ENCODE measurements at places on chromosomes 12 and 14.

DNA sequence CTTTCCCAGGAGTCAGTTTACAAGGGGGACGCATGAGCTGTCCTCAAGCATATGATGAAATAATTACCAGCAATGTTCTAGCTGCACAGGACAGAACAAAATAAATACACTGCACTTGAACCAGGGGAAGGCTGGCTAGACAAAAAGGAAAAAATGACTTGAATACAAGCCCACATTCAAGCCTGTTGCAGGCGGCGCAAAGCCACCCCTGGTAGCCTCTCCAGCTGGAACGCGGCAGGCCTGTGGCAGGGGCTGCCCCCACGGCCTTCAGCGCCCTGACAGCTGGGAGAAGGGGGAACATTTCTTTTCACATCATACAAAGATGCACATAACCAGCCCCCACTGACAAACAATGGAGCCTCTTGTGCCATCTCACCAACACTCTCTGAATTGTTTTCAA is 57.1 kb downstream of the TRAFD1 start:
- DNase-seq, result no peak

DNA sequence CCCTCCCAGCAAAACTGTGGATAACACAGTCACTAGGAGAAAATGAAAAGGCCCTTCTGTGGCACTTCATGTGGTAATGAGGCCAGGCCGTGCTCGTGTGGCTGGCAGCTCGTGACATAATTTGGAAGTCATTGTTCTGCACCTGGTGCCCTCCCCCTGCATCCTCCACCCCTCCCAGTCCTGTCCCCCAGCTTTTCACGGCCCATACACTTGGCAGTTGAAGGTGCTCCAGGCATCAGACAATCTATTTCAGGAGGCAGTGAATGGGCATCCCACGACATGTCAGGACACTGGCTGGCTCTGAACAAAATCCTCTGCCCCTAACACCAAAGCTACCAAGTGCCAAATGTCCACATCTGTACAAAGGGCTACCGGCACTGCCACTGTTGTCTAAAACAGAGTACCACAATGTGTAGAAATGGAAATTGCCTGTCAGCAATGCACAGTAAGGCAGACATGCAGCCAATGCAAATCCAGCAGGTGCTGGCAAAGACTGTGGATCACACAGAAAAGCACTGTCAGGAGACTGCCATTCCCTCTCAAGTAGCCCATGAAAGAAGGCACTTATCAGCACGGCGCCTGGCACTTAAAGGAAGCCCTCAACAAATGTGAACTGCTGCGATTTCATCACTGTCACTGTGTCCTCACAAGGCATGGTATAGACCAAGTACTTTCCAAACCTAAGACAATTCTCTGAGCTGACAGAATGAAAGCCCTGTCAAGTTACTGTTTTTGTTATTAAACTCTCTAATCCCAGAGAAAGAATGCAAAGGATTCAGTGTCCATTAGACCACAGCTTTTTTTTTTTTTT is 39.1 kb downstream of the CORO1C start:
- no peak for DNase-seq

- no peak for DNase-seq
These were observed 145.1 kb upstream of the GRIP1 start for GRCh38 chr12:66823857-66824570.

DNA sequence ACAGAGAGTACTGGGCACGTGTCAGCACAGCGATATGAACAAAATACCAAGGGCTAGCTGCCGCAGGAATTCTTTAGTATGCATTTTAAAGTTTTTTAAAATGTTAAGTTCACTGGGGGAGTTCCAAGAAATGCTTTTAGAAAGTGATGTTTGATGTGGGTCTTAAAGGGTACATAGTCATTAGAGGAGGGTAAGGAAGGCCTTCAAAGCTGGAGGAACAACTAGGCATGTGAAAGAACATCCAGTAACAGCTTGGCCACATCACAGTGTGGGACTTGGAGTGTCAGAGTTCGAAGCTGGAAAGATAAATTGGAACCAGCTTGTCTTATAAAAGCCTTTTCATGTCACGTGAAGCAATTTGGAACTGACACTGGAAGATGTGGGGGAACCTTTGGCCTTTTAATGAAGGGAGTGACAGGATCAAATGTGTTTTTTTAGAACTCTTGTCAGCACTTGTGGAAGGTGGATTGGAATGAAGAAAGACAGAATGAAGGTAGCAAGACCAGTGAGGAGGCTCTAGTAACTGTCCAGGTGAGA is 57.7 kb downstream of the WDR20 start:
- no peak for DNase-seq

- no peak for DNase-seq
These were observed 101.6 kb downstream of the SLC15A5 start for GRCh38 chr12:16175840-16176239.

- DNase-seq, result peak; percentile 6
These were observed 781 bp downstream of the NPAS3 start for GRCh38 chr14:32939254-32940065.

DNA sequence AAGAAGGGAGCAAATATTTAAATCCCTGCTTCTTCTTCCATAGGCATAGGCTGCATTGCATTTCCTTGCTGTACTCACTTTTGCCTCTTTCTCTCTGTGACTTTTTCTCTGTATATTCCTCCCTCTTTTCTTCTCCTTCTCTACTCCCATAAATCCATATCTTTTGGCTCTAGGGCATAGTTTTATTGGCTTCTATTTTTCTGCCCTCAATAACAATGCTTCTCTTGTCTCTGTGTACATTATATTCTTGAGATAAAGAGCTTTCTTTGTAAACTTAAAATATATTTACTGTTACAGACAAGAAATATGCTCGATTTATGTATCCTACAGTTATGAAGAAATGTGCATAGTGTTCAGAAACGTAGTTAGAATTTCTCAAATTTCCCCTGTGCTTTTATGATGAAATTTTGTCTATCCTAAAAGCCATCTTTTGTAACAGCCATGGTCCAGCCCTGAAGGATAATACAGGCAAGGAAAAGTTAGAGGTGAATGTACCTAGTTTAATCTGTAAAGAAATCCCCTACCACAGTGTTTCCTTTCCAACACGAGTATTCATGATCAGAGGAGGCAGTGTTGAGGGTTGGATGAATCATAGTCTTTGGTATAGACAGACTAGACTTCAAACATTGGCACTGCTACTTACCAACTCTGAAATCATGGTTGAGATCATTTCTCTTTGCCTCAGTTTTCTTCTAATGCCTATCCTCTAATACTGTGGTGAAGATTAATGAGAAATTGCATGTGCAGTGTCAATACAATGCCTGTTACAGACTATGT is 173.3 kb upstream of the FAR2 start:
- no peak for DNase-seq
